ENCODE measurements at places on chromosomes 3 and 15.

DNA sequence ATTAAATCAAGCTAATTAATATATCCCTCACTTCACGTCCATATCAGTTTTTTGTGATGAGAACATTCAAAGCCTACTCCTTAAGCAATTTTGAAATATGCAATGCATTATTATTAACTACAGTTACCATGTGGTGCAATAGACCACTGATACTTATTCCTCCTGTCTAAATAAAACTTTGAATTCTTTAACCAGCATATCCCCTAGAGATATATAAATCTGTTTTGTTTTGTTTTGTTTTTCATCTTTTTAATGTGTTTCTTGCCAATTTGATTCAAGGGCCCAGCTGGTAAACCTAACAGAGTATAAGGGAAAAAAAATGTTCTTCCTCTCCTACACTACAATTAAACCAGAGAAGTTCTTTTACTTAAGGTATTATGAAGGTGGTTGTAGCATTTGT, 524.2 kb downstream of the NAALADL2 start:
- H3K4me1 ChIP-seq = peaks cover 10% of the 10 kb centered on the region
- H3K36me3 ChIP-seq = no peaks in the 10 kb centered on the region
- H3K27me3 ChIP-seq = no peaks in the 10 kb centered on the region
- DNase-seq = no peak
- H3K4me3 ChIP-seq = no peak overlapping the region

- no peaks in the 10 kb centered on the region for H3K4me1 ChIP-seq
- H3K36me3 ChIP-seq = no peaks in the 10 kb centered on the region
- no peaks in the 10 kb centered on the region for H3K27me3 ChIP-seq
- no peak for DNase-seq
- H3K27ac ChIP-seq = no peak overlapping the region
- no peak overlapping the region for H3K4me3 ChIP-seq
Observed at GRCh38 chr3:88912294-88912877, 195.0 kb upstream of the EPHA3 start.

GRCh38 chr3:136250903-136251460, 842 bp downstream of the PCCB start:
- peaks cover 9% of the 10 kb centered on the region for H3K4me1 ChIP-seq
- H3K4me3 ChIP-seq = peak overlapping the region; percentile 77
- peak; percentile 10 for DNase-seq
- no peaks in the 10 kb centered on the region for H3K27me3 ChIP-seq
- peak overlapping the region; percentile 76 for H3K27ac ChIP-seq
- no peaks in the 10 kb centered on the region for H3K36me3 ChIP-seq

GRCh38 chr3:55807210-55807609, 320.1 kb upstream of the WNT5A start:
- H3K36me3 ChIP-seq = no peaks in the 10 kb centered on the region
- no peaks in the 10 kb centered on the region for H3K27me3 ChIP-seq
- no peak overlapping the region for H3K27ac ChIP-seq
- no peak overlapping the region for H3K4me3 ChIP-seq
- no peaks in the 10 kb centered on the region for H3K4me1 ChIP-seq
- DNase-seq = no peak

DNA sequence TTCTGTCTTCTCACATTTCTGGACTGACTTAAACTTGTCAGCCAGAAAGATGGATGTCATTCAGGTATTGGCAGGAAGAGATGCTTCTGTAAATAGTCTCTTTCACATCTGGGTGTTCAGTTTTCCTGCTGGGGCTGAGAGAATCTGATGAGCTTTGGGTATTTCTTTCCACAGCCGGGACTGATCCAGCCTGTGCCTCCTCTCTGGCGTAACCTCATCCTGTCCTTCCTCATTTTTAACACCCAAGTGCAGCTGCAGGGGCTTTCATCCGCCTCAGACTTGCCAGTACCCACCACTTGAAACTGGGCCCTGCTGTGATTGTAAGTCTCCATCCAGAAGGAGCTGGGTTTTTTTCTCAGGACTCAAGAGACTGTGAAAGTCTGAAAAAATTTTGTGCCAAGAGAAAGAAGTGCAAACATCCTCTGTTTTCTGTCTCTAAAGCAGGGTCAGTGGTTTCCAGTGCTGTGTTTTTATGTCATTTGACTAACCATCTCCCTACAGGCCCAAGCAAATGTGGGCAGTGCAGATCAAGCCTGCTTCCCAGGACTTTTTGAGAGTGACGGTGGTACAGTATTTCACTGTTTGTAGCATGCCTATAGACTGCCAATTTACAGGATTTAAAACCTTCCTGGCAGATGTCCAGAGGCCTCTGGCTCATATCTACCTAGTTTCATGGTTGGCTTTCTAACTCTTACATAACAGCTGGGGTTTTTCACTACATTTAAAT, 342.7 kb downstream of the PTPRG start:
- no peak for DNase-seq
- H3K27me3 ChIP-seq = no peaks in the 10 kb centered on the region
- no peaks in the 10 kb centered on the region for H3K36me3 ChIP-seq
- H3K4me3 ChIP-seq = no peak overlapping the region
- peak overlapping the region; percentile 23 for H3K27ac ChIP-seq

- no peak for DNase-seq
- H3K4me1 ChIP-seq = no peaks in the 10 kb centered on the region
- H3K36me3 ChIP-seq = no peaks in the 10 kb centered on the region
- no peak overlapping the region for H3K4me3 ChIP-seq
Observed at GRCh38 chr3:7813365-7813764, 688.3 kb upstream of the LMCD1 start.

GRCh38 chr3:153373606-153374005, 211.6 kb downstream of the RAP2B start:
- H3K4me3 ChIP-seq = no peak overlapping the region
- no peaks in the 10 kb centered on the region for H3K27me3 ChIP-seq
- no peak for DNase-seq
- H3K36me3 ChIP-seq = no peaks in the 10 kb centered on the region

DNA sequence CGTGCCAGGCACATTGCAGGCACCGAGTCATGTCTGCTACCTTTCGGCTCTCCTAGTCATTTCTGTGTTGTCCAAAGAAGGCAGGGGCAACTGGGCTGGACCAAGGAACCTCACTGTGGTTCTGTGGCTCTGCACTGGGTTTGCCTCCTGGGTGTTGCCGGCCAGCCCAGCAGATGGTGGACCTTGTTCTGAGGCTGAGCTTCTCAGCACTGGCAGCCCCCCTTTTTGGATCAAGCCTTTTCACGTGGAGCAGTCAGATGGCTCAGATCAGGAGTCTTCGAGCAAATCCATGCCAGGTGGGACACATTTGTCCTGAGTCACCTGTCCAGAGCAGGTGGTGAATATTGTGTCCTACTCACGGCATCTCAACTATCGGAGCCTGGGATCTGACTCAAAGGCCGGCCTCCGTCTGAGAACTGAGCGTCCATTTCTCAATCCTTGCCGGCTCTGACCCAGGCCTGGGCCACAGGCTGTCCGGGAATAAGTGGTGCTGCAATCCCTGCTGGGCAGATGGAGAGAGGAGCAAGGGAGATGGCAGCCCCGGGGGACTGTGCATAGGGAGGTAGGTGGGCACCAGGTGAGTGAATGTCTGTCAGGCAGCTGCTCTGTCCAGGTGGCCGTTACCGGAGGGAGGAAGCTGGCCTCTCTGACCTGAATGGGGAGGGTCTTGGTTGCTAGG, at the start of gene IL16:
Gene IL16 (plus strand): TSS at position 304 of the 679 bp plus-strand sequence. CDS start 28,521 bp downstream, outside the sequence.
- H3K4me3 ChIP-seq = no peak within 1 kb of the TSS
- H3K27me3 ChIP-seq = no peaks in the 10 kb centered on the region

GRCh38 chr3:123688241-123688747, 103.4 kb upstream of the HACD2 start:
- H3K36me3 ChIP-seq = peaks cover 58% of the 10 kb centered on the region
- peak overlapping the region; percentile 87 for H3K27ac ChIP-seq
- peaks cover 30% of the 10 kb centered on the region for H3K4me1 ChIP-seq

DNA sequence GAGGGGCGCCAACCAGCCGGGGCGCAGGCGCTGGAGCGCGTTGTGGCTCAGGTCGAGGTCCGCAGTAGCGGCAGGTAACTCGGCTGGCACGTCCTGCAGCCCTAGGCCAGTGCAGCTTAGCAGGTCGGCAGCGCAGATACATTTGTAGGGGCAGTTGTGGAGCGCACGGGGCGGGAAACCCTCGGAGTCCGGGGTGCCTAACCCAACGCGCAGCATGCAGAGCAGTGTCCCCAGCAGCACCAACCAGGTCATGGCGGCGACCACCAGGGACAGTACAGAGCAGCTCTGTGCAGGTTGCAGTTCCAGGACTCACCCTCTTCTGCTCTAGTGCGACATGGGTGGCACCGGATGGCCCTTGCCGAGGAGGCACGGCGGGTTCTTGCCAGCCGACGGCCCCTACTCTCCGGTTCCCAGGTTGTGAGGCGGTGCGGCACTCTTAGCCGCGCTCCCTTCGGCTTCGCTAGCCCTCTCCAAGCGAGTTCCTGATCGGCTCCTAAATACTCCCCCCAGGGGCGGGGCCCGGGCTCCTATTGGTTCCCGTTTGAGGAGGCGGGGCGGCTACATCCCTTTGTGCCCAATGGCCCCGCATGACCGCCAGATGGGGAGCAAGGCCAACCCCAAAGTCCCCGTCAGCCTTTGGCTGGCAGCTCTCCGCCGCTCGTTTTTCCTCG, at the start of gene AMIGO3:
Gene AMIGO3 (minus strand): TSS at position 471 of the 671 bp plus-strand sequence. CDS start 219 bp downstream, at position 252.
- H3K27ac ChIP-seq = peak within 1 kb of the TSS; percentile 66
- peaks cover 17% of the 10 kb centered on the region for H3K4me1 ChIP-seq
- H3K36me3 ChIP-seq = peaks cover 20% of the 10 kb centered on the region
- no peaks in the 10 kb centered on the region for H3K27me3 ChIP-seq
- peak within 1 kb of the TSS; percentile 87 for H3K4me3 ChIP-seq

- no peaks in the 10 kb centered on the region for H3K27me3 ChIP-seq
- no peak for DNase-seq
- H3K36me3 ChIP-seq = no peaks in the 10 kb centered on the region
Observed at GRCh38 chr3:31075471-31075870, 181.0 kb upstream of the GADL1 start.

GRCh38 chr3:108430540-108430939, 79.9 kb downstream of the MYH15 start:
- no peaks in the 10 kb centered on the region for H3K27me3 ChIP-seq
- H3K36me3 ChIP-seq = no peaks in the 10 kb centered on the region
- DNase-seq = no peak

DNA sequence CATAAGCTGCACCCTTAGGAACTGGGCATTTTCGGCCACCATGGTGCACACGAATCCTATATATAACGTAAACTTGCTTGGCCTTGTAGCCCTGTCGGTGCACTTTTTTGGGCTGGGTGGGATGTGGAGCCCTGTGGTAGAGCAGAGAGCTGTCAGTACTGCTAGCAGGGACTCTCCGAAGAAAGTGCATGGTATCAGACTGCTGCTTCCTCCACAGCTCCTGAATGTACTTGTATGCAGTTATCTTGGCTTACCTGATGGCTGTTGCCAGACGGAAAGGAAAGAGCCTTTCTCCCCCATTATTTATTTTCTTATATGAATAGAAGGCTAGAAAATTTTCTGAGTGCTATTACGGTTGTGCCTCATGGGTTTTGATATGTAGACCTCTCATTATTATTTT, 8.4 kb downstream of the GALK2 start:
- no peaks in the 10 kb centered on the region for H3K36me3 ChIP-seq
- H3K4me1 ChIP-seq = no peaks in the 10 kb centered on the region
- no peaks in the 10 kb centered on the region for H3K27me3 ChIP-seq

DNA sequence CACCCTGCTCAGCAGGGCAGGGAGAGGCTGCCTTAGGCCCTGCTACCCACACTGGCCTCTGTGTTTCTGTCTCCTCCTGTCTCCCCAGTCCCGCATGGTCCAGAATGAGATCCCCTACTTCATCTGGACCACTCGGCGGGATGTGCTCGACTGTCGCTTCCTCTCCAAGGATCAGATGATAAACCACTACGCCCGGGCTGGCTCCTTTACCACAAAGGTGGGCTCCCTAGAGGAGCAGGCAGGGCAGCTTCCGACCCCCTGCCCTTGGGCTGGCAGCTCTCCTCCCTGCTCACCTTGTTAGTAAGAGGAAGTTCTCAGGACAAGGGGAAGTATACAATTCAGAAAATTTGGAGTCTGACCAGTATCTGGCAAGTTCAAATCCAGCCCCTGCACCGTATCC, 5.9 kb downstream of the TTLL3 start:
- H3K27ac ChIP-seq = no peak overlapping the region
- DNase-seq = no peak
- H3K4me3 ChIP-seq = no peak overlapping the region

DNA sequence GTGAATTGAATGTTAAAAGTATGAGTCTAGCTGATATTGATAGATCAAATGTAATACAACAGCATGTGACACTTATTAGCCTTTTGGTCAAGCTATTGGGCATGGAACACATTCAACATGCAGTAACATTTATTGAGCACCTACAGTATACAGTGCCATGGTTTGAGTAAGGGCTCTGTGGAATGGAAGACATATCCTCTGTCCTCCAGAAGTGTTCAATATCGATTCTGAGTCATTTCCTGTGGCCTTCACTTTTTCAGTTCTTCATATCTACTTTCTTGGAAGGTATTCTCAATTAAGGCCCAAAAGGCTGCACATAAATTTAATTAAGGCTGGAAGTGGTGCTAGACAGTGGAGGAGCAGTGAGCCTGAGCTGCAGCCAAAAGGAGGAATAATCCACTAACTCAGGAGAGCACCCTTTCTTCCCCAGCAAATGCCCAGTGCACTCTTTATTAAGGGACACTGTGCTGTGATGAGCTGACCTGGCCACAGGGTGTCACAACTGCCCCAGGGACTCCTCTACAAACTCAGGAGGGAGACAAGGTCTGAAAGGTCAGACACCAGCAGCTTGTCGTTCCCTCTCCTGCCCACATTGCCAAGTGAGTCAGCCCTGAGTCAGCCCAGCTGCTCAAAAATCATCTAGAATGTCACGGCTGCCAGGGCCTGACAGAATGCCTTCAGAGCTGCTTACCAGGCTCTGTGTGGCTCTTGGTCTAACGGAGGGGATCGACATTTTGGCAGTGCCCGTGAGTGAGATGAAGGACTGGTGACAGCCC, 544.8 kb downstream of the AGBL1 start:
- peak; percentile 13 for DNase-seq
- no peaks in the 10 kb centered on the region for H3K27me3 ChIP-seq
- no peaks in the 10 kb centered on the region for H3K36me3 ChIP-seq
- H3K4me1 ChIP-seq = no peaks in the 10 kb centered on the region

GRCh38 chr3:156642750-156643728, 31.4 kb upstream of the TIPARP start:
- no peaks in the 10 kb centered on the region for H3K27me3 ChIP-seq
- peaks cover 16% of the 10 kb centered on the region for H3K4me1 ChIP-seq
- peak overlapping the region; percentile 21 for H3K27ac ChIP-seq
- DNase-seq = no peak
- peak overlapping the region; percentile 57 for H3K4me3 ChIP-seq

- no peaks in the 10 kb centered on the region for H3K27me3 ChIP-seq
- H3K27ac ChIP-seq = peak overlapping the region; percentile 83
- DNase-seq = no peak
- peaks cover 86% of the 10 kb centered on the region for H3K4me1 ChIP-seq
Observed at GRCh38 chr3:21783839-21784238, 32.8 kb upstream of the ZNF385D start.

DNA sequence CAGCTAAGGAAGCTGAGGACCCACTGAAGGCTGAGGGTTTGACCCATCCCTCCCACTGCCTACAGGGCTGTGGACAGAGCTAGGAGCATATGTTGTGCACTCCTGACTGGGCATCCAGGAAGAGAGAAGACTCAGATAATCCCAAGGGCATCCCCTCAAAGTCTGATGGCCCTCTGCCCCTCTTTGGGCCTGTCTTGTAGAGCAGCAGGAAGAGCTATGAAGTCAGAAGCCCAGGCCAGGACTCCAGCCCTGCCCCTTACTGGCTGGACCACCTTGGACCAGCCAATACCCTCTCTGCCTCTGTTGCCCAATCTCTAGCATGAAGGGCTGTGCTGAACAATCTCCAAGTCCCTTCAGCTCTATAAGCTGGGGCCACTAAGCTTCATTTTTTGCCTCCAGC, 210.8 kb downstream of the RPLP1 start:
- H3K36me3 ChIP-seq = no peaks in the 10 kb centered on the region
- no peak overlapping the region for H3K4me3 ChIP-seq
- H3K27ac ChIP-seq = no peak overlapping the region
- peaks cover 9% of the 10 kb centered on the region for H3K4me1 ChIP-seq
- no peaks in the 10 kb centered on the region for H3K27me3 ChIP-seq
